ENCODE measurements at places on chromosomes 1 and 21.

- no peak for DNase-seq
Observed at GRCh38 chr1:191707288-191707687, 451.0 kb upstream of the RGS18 start.

DNA sequence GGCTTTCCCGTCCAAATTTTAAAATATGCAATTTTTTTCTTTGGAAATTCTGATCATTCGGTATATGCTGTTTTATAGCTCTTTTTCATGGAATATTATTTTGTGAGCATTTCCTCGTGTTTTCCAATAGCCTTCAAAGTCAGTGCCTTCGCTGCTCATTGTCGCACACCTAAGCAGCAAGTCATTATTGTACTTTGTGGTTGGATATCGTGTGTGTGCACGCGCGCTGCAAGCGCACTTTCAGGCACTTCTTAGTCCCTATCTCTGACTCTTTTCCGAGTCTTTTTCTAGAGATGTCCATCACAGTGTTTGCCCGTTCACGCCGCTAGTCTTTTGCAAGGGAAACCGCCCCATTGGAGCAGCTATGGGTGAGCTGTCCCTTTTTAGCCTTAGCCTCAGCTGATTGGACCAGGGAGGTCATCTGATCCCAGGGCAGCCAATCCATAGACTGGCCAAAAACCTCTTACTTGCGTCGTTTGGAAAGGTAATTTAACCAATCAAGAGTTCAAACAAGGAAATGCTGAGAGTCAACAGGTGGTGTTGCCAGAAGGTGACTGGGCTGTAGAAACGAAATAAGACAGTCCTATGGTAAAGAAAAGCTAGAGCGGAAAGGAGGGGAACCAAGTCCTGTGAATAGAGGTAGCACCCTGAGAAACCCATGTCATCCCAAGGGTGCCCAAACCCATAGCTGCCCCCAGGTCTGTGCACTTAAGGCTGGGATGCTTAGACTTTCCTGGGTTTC is 710 bp upstream of the HYI start:
- DNase-seq, result peak; percentile 95

DNA sequence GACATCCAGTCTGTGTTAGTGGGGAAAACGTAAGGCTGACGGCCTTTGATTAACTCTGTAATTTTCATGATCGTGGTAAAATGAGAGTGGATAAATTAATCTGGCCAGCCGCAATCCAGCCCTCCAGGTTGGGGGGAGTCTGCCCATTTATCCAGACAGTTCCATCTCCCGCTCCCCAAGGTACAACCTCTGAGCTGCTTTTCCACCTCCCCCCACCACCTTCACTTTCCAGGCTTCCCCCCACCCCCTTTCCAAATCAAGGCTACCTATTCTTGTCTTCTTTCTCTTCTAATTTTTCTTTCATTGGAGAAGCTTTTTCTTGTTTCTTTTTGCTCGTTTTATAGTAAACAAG is 6.0 kb downstream of the MIER1 start:
- no peak for DNase-seq

- no peak for DNase-seq
Observed at GRCh38 chr1:57599236-57599994, 175.6 kb upstream of the DAB1 start.

- no peak for DNase-seq
Observed at GRCh38 chr1:55070293-55071164, 31.2 kb downstream of the PCSK9 start.

Measured in NCI-H2081 (cell line).